Ammon's horn (tissue), 1 donor: ENCODE measurements at places on chromosomes 1 and 21.

DNA sequence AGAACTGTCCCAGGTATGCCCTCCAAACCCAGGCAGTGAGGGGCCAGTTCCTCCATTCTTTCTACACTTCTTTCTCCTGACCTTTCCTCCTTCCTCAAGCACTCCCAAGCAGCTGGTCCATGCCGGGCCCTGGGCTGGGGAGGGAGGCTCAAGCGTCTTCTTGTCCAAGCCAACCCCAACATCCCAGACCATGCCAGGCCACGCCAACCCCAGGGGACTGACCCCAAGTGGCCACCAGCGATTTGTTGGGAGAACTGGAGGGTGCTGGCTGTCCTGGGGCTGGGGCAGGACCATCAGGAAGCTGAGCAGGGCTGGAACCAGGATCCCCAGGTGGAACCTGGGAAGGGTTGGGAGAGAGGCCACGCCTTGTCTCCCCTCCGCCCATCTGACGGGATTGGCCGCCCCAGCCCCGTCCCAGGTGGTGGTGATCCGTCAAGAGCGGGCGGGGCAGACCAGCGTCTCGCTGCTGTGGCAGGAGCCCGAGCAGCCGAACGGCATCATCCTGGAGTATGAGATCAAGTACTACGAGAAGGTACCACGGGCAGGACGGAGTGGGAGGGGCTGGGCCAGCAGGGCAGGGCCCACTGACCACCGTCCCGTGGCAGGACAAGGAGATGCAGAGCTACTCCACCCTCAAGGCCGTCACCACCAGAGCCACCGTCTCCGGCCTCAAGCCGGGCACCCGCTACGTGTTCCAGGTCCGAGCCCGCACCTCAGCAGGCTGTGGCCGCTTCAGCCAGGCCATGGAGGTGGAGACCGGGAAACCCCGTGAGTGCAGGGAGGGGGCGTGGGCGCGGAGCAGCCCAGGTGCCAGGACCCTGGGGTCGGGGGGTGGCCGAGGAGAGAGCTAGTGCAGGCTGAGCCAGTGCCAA is 29.9 kb downstream of the EPHA8 start:
- no peak for DNase-seq

DNA sequence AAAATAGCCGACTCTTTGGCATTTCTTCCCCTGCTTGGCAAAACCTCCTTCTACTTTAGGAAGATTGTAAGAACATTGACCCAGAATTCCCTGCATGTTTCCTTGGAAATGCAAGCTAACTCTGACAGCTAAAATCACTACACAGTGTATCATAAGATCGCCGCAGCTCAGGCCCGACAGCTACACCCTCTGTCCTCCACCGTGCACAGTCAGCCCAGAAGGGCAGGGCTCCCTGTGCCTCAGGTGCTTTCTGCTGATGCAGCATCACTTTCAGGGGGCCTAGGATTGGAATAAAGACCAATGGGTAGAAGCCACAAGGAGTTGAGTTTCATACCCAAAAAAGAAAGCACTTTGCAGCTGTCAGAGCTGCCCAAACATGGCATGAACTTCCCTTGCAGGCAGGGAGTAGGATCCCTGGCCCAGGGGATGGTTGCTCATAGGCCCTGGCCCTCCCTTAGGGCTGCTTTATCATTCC is 145.3 kb downstream of the SEC16B start:
- peak; percentile 23 for DNase-seq

- DNase-seq = no peak
These were observed 305.0 kb downstream of the HLX start for GRCh38 chr1:221184131-221184794.

DNA sequence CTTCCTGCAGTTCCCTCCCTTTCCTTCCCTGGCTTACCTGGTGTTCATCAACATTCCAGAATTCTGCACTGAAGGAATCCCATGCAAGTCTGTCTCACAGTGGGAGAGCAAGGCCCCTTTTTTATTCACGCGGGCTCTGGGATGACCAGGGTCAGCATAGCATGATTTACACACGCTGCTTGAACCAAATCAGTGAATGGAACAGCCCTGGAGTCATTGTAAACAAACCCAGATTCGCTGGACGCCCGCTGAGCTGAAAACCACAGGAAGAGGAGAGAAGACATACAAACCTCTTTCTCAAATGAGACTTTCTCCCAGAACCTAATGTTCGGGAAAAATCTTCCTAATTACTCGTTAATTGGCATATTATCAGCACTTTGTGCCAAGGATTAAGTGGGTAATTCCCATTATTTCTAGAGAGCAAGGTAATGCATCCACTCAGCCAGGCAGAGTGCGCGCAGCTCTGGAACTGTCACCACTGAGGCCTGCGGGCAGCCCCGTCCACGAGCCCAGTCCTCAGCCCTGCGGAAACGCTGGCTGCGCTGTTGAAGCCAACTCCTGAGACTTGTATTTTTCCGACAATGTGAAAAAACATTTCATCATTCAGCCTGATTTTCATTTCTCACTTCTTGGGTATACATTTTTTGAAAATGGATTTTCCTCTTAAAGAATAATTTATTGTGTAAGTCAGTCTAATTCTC is 140.0 kb downstream of the ETS2 start:
- no peak for DNase-seq

GRCh38 chr1:198556971-198557370 is 16.5 kb upstream of the ATP6V1G3 start:
- peak; percentile 32 for DNase-seq

- DNase-seq = peak; percentile 10
These were observed 49.4 kb upstream of the DESI2 start for GRCh38 chr1:244603498-244603897.

GRCh38 chr1:247385283-247385682 is 30.7 kb upstream of the NLRP3 start:
- no peak for DNase-seq

- no peak for DNase-seq
These were observed 614.9 kb upstream of the TMPRSS15 start for GRCh38 chr21:19018529-19018928.

DNA sequence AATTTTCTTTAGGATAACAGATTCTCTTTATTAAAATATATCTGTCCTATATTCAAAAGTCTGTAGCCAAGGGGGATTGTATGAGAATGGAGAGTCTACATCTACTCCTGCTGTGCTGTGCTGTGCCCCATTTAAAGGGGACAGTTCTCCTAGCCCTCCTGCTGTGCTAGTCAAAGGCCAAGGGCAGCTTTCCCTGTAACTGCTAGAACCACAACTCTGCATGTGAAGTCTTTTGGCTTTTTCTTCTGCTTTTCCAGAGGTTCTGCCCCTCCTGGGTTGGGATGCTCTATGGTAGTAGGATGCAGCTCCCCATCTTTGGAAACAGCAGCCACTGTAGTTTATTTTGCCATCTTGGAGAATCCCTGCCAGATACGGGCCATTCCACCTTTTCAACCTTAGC is 197.5 kb upstream of the JUN start:
- no peak for DNase-seq

DNA sequence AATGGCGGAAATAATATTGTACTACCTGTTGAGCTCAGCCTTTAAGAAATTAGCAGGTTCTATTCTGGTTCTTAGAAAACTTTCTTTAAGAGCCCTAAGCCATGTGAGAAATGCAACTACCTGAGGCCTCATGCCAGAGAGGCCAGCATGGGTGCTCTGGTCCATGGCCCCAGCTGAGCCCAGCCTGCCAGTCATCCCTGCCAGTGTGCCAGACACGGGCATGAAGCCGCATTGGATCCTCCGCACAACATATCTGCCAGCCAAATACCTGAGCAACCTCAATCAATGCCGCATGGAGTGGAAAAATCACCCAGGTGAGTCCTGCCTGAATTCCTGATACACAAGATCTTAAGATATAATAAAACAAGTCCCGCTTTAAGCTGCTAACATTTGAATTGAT is 91.8 kb downstream of the C21orf91 start:
- DNase-seq = no peak

DNA sequence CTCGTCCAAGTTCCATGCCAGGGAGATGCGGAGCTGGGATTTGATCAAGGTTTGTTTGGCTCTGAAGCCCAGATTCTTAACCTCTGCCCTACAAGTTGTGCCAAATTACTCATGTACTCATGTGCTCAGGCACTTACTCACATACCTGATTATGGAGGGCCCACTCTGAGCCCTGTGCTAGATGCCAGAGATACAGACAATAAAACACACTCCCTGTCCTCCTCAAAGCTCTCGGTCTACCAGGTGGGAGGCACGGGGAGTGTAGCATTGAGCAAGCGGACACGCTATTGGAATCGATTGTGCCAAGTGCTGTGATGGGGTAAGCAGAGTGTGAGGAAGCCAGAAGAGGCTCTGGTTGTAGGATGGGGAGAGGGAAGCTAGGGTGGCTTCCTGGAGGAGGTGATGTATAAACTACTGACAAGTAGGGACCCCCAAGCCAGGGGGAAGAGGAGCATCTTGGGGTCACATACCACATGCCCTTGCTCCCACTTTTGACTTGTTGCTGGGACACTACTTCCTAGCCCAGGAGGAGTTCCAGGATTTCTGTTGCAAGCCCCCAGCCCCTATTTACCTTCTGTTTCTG is 49.8 kb upstream of the IFNLR1 start:
- no peak for DNase-seq

GRCh38 chr1:205447457-205448341 is 8.1 kb downstream of the BLACAT1 start:
- no peak for DNase-seq

DNA sequence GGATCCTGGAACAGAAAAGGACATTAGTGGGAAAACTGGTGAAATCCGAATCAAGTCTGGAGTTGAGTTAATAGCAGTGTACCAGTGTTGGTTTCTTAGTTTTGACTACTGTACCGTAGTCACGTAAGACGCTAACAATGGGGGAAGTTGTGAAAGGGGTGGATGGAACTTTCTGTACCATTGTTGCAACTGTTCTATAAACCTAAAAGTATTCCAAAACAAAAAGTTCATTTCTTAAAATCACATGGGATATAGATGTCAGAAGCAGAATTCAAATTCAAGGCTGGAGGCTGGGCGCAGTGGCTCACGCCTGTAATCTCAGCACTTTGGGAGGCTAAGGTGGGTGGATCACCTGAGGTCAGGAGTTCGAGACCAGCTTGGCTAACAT is 16.9 kb downstream of the ARHGEF19 start:
- no peak for DNase-seq

GRCh38 chr1:225461533-225462428 is 33.9 kb upstream of the LBR start:
- DNase-seq = no peak

- DNase-seq = no peak
These were observed 176.8 kb downstream of the SLC45A1 start for GRCh38 chr1:8494681-8495080.

- DNase-seq = no peak
These were observed 7.5 kb downstream of the NRIP1 start for GRCh38 chr21:15057285-15057684.

GRCh38 chr1:147626291-147626690 is 44.0 kb downstream of the ACP6 start:
- no peak for DNase-seq

GRCh38 chr1:200654660-200655059 is 15.0 kb downstream of the DDX59 start:
- no peak for DNase-seq

DNA sequence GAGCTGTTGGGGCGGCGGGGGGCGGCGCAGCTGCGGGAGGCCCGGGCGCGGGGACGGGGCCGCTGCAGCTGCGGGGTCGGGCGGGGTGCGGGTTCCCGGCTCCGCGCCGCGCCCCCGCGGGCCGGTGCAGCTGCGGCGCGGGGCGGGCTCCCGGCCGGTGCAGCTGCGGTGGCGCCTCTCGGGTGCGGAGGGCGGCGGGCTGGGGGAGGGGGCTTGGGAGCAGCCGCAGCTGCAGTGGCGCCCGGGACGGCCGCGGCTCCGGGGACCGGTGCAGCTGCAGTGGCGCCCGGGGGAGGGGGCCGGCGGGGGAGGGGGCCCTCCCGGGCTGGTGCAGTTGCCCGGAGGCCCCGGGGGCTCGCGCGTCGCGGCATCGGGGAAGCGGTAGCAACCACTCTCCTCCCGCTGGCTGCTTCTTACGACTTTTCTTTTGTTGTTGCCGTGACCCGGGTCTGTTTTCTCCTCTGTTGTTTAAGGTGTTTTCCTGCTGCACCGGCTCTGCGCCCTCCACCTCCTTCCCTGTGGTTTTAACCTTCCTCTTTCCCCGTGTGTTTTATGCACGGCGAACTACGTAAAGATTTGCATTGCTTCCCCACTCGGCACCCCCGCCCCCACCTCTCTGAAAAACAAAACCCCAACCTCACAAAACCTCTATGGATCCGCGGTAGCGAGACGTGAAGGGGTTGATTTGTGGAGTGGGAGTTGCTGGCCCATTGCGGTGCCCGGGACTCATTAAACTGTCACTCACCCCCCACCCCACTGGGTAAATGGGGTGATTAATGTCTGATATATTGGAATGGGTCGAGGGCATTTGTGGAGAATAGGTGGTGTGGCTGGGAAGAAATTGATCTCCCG is 1.7 kb upstream of the ZBTB18 start:
- peak; percentile 77 for DNase-seq

GRCh38 chr1:100875228-100875627 is 19.4 kb downstream of the EXTL2 start:
- no peak for DNase-seq

DNA sequence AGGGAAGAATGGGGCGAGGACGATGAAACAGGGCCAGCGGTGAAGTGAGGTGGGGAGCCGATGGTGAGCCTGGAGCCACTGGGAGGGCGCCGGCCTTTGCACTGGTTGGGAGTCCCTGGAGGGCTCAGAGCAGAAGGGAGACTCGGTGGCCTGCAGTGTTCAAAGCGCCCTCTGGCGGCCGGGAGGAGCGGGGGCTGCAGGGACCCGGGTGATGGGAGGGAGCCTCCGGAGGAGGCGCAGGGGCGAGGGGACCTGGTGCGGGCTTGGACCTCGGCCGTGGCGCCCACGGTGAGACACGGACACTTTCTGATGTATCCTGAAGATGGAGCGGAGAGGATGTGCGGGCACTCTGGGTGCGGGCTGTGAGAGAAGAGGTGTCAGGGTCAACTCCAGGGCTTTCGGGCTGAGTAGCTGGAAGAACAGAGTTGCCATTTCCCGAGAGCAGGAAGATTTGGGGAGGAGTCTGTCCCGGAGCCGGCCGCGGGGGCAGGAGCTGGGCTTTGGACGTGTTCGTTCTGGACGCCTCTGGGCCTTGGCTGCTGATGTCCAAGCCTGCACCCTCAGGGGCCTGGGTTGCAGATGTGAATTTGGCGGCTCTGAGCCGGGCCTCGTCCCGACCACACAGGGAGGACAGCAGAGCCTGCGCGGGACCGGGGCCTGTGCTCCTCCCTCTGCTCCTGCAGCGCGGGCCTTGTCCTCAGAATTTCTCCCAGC is 29.7 kb downstream of the HEYL start:
- DNase-seq = no peak

- DNase-seq = no peak
These were observed 18.1 kb upstream of the IFFO2 start for GRCh38 chr1:18974606-18975005.

GRCh38 chr1:155499953-155500639 is 62.5 kb downstream of the ASH1L start:
- no peak for DNase-seq

- DNase-seq = no peak
These were observed 21.9 kb upstream of the ERO1B start for GRCh38 chr1:236303675-236304074.

DNA sequence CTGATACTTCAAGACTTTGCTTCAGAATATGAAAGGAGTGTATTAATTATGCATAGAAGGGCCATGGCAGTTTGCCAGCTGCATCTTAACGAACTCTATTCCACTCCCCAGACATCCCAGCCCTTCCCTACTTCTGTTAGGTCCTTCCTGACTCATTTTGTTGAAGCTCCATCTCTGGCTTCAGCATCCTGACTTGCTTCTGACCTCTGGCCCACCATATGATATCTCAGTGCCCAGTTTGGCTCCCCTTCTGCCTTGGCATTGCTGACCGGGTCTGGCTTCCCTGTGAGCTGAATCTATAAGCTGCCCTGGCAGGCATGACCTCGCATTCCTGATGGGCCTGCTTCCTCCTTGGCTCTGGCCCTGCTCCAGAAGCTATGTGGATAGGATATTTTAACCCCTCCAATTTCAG is 27.6 kb upstream of the ARHGAP29 start:
- no peak for DNase-seq
